IPS-NIHi11 (cell line): ENCODE measurements at places on chromosomes 5 and 9.

DNA sequence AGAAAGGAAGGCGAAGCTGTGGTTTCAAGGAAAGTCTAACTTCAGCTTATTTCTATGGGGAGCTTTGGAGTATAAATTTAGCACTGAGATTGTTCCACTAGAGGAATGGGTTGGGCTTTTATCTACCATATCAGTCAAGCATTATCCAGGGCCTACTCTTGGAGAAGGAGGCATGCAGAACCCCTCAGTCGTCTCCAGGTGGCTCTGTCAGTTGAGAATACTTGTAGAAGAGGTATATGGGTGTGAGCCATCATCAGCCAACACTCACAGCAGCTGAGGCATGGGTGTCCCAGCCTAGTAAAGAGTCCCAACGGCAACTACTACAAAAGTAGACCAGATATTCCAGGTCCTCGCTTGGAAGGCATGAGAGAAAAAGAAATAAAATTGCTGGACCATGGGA, 548.5 kb upstream of the GRAMD2B start:
- DNase-seq = peak; percentile 7

DNA sequence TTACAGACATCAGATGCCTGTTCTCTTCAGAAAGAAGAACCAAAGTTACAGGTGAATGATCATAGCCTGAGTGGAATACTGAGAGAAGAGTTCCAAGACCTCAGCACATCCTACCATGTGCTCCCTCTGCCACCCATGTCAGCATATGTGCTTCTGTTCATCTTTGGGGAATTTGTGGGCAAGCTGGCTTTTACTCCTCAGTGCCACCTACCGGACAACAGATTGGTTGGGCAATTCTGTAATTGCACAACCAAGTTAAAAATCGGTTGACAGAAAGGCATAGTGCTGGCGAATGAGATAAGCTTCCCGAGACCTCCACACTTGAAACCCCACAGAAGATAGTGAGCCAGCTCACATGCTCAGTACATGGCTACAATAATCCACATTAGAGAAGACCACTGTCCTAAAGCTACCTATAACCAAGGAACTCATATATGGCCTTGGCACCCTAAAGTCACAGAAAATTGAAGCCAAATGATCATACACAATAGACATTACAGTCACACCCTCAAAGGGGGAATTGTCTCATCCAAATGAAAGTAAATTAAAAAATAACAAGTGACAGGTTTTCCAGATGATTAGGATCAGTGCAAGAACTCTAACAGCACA, 1238.0 kb upstream of the NUDT12 start:
- peak; percentile 20 for DNase-seq

- DNase-seq = no peak
Measured at GRCh38 chr9:19511694-19512093, 102.9 kb downstream of the ACER2 start.

DNA sequence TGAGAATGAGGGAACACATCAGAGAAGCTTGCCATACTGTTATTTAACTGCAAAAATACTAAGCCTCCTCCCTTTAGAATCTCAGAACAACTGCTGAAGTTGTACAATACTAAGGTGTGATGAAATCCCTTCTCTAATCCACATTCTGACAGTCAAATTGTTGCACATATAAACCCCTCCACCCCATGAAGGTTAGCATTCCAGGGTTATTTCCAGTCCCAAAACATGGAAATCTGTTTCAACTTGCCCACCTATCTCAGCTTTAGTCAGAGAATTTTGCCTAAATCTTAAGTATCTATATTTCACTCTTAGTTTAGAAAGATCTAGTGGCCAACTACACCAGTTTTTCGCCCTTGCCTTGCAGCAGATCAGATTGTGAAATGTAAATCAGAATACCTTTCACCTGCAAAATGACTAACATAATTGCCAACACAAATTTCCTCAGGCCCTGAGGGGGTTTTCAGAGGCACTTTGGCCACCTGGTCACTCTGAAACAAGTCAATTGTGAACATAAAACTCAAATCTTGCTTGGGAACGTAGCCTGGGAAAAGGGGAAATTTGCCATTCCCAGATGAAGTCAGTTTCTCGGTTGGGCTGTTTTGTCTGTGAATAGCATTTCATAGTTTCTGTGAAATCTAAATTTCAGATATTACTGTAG, 93.9 kb downstream of the EFNA5 start:
- DNase-seq = no peak

GRCh38 chr9:98281281-98281680, 25.8 kb upstream of the TBC1D2 start:
- no peak for DNase-seq

GRCh38 chr9:126523611-126524111, 90.1 kb upstream of the LMX1B start:
- DNase-seq = no peak
